ENCODE measurements at places on chromosomes 6 and 20.

DNA sequence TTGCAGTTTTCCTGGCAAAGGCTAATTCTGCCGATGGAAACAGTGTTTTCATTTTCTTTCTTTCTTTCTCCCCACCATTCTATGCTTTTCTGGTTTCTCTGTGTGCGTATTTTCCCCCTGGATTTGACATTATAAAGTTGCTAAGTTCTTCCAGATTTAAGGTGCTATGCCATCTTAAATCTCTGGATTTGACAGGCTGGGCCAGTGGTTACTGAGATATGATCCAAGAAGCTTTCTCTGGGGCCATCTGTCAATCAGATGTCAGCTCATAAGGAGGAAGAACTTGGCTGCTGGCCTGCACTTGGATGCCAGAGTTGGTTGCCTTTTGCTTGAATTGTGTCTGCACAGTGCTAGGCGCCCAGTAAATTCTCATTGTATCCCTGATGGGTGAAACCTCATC, 39.7 kb downstream of the SLC2A10 start:
- DNase-seq, result no peak

DNA sequence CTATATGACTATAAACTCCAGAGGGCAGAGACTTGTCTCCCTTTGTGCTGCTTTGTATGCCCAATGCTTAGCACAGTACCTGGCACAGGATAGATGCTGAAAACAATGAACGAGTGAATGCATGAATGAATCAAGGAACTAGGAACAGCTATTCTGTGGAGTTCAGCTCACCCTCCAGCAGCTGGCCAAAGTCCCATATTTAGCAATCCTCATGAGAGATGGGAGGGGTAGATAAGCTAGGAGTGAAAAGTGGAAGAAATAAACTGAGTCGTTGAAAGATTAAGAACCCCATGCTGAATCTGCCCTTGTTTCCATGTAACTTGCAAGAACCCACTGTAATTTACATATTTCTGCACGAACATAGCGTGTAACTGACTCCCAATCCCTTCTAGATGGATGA, 106.5 kb downstream of the MAFB start:
- no peak for DNase-seq

- no peak for DNase-seq
Measured at GRCh38 chr6:160349020-160349441, 853 bp downstream of the SLC22A3 start.

DNA sequence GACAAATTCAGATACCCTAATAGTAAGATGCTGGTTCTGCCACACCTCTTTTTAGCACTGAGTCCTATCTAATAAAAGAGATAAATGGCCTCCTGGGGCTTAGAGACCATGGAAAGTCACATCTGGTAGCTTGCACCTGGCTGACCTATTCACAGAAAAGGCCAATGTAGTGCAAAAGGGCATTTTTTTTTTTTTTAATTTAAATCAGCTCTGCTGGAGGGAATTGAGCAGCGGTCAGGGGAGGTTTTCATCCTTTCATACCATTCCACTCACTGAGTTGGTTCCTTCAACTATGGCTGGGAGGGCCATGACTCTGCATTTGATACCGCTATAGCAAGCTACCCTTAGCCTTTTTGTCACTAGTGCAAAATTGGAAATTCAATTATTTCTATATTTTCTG, 20.1 kb upstream of the HS3ST5 start:
- no peak for DNase-seq

- DNase-seq, result no peak
Measured at GRCh38 chr6:139983555-139984276, 609.3 kb upstream of the CITED2 start.

GRCh38 chr20:36775196-36775595, 1.6 kb upstream of the DSN1 start:
- no peak for DNase-seq

DNA sequence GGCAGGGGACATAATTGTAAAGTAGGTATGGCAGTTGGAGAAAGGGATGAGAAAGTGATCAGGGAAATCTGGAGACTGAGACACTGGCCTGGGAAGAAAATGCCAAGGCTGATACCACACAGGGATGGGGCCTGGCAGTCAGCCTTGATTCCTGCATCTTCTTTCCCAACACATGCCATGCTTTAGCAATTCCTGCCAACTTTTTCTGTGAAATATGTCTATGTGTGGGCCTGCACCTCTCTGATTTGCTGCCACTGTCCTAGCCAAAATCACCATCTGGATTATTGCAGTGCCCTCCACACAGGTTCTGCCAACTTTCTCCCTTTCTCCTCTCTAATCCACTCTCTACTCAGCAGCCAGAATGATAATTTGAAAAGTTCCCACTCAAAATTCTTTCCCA, 759.8 kb upstream of the CITED2 start:
- no peak for DNase-seq

GRCh38 chr20:45701104-45701503, 734 bp upstream of the WFDC13 start:
- no peak for DNase-seq

DNA sequence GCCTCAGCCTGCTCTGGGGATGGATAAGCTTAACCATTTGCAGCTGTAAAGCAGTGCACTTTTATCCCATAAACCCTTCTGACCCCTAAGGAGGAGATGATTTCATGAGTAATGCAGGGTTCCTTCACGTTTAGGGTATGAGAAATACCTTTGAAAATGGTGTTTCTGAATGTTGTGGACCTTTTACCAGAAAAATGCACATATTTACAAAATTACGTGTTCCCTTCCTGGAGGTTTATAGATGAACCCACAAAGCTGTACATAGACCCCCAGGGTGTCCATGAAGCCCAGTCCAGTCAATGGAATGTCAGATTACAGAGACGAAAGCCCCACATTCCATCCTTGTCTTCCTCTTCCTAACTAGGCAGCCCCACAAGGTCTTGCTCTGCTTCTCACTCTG, 78.6 kb upstream of the INSM1 start:
- DNase-seq, result no peak

GRCh38 chr20:16641511-16642023, 68.3 kb upstream of the KIF16B start:
- no peak for DNase-seq

- DNase-seq, result no peak
Measured at GRCh38 chr20:33311996-33312395, 29.0 kb downstream of the BPIFB1 start.

- no peak for DNase-seq
Measured at GRCh38 chr20:19992996-19993908, 23.9 kb upstream of the NAA20 start.

GRCh38 chr20:31675828-31676608, 38.3 kb downstream of the COX4I2 start:
- DNase-seq, result no peak

- DNase-seq, result no peak
Measured at GRCh38 chr6:135269481-135269891, 88.4 kb downstream of the MYB start.

DNA sequence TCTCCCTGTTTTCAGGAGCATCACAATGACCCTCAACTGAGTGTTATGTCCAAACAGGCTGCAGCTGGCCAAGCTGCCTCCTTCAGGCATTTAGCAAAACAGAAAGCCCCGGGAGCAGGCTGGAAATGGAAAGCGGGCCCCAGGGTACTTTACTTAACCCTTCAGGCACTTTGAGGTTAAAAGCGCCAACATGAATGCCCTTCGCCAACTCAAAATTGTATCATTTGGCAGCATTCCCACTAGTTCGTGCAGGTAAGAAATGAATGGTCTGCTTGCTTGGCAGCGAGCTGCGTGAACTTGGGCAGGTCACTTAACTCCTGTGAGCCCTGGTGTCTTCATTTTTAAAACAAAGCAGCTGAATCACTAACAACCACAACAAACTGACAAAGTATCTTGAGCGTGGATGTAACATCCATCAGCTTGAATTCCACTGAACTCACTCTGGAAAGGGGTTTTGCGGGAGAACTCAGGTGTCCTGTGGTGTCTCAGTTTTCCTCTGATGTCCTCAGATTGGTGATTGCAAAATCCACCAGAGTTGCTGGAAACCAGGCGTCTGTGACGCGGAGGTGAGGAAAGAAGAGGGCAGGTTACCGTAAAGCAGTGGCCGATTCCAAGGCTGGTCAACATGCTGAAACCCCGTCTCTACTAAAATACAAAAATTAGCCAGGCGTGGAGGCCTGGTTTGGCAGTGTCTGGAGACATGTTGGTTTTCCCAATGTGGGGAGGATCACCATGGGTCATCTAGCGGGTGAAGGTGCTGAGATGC, 118.8 kb upstream of the ZNF217 start:
- DNase-seq, result no peak

- no peak for DNase-seq
Measured at GRCh38 chr6:146312608-146313007, 231.0 kb upstream of the RAB32 start.

GRCh38 chr6:68778356-68779020, 143.4 kb downstream of the ADGRB3 start:
- no peak for DNase-seq

DNA sequence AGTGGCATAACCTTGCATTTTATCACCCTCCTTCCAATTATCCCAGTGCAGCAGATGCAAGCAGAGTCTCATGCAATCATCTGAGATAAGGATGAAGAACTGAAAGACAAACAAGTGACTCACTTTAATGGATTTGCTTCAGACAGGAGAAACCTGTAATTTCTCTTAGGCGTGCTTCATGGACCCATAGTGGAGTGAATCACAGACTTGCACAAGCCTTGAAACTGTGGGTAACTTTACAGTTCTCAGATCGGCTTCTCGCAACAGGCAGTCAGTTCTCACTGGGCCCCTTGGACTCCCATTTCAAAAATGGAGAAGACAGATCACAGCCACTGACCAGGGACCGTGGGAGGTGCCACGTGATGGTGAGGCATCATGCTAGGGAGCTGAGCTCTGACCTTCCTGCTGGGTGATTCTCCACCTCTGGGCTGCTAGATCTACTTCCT, at the start of gene ADGRF4:
ADGRF4 (plus strand) TSS at position 239 of the 446 bp plus-strand sequence. CDS start 8,666 bp downstream, outside the sequence.
- DNase-seq, result no peak

- no peak for DNase-seq
Measured at GRCh38 chr6:159790956-159791598, 810 bp downstream of the MRPL18 start.
